Posterior cingulate gyrus (tissue), 11 donors: ENCODE measurements at places on chromosomes 7 and 10.

DNA sequence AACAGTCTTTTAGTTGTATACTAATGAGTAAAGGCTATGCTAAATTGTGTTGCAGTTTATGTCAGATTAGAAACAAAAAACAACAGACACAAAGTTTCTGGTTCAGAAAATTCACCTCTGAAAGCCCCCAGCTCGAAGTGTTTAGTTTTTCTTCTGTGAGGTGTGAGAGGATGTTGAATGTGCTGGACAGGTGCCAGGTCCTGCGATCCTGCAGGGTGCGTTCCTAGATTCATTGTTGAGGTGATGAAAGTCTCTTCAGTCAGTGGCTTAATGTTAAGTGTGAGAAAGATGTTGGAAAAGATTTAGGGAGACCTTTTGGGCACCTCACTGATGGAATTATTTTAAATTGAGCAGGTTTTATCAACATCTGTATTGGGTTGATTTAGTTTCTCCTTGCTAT lies 287.3 kb downstream of the SDK1 start:
- DNase-seq: no peak

- DNase-seq: no peak
These were observed 41.1 kb downstream of the BRI3 start for GRCh38 chr7:98322331-98323270.

GRCh38 chr7:142968229-142968628 lies 6.1 kb upstream of the KEL start:
- DNase-seq: no peak

DNA sequence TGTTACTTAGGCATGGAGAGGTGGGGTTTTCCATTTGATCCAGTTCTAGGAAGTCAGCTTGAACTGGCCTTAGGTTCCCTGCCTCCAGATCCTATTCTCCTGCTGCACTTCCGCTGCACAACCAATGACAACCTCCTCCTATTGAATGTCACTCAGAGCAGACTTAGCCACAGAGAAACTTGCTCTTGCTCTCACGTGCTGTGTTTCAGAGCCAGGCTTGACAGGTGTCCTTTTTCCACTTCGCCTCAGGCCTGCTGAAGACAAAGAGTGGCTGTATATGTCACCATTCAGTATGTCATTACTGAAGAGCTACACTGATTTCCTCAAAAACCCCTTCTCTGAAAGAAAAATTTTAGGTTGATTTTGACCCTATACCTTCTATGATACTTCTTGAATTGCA lies 115.4 kb upstream of the ETV1 start:
- DNase-seq: no peak

DNA sequence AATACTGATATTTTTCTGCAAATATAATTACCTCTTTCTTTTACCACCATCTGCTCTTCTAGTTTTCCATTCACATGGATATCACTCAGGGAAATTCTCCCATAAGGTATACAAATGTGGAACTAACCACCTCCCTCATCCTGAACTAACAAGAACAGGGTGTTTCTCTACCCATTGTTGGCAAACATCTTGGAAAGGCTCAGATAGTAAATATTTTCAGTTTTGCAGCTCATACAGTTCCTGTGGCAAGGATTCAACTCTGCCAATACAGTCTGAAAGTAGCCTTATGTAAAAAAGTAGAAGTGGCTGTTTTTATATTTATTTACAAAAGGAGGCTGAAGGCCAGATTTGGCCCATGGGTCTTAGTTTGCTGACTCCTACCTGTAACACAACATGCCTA lies 513.0 kb upstream of the TEX47 start:
- no peak for DNase-seq

- DNase-seq: peak; percentile 50
These were observed 94.5 kb downstream of the INPP5A start for GRCh38 chr10:132632091-132632561.
